ENCODE measurements at places on chromosomes 12 and 14.
A peak's percentile ranks its signal among the peaks of the same experiment; 100 is the strongest.

GRCh38 chr12:26622601-26623000 is 210.4 kb downstream of the ITPR2 start:
- no peak for DNase-seq

DNA sequence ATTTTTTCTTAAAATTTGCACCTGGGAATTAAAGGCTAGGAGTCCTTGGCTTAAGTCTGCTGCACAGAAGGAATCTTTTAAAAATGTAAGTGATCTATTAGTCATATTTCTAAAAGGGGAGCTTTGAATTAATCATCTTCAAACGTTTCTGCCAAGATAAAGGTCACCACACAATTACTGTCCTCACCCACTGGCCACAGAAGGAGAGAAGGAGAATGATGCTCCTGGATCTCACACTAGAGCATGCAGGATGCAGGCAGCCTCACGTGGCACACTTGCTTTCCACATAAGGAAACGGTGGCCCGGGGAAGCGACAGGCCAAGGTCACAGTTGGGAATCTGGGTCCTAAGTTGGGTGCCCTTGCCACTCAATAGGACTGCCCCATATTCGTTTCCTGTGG is 16.9 kb downstream of the PLEKHG7 start:
- DNase-seq = no peak

DNA sequence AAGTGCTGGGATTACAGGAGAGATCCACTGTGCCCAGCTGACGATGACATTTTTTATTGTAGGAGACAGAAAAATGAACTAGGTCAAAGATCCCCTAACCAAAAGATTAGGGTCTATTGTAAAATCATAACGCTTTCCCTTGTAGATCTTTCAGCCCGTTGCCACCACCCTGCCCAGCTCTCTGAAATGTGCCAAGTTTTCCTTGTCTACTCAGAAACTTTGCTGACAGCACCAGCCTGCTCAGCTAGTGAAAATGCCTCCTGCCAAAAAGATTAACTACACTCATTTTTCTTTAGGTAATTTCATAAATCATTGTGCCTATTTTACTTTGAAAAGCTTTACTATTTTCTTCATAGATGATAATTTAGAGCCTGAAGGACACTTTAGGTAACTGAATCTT is 28.2 kb upstream of the RASSF3 start:
- DNase-seq = no peak

- no peak for DNase-seq
Observed at GRCh38 chr14:71748196-71748595, 184.0 kb upstream of the RGS6 start.

- DNase-seq = no peak
Observed at GRCh38 chr12:130199581-130200390, 37.5 kb downstream of the FZD10 start.

- no peak for DNase-seq
Observed at GRCh38 chr12:51160814-51161459, 12.0 kb downstream of the TFCP2 start.

DNA sequence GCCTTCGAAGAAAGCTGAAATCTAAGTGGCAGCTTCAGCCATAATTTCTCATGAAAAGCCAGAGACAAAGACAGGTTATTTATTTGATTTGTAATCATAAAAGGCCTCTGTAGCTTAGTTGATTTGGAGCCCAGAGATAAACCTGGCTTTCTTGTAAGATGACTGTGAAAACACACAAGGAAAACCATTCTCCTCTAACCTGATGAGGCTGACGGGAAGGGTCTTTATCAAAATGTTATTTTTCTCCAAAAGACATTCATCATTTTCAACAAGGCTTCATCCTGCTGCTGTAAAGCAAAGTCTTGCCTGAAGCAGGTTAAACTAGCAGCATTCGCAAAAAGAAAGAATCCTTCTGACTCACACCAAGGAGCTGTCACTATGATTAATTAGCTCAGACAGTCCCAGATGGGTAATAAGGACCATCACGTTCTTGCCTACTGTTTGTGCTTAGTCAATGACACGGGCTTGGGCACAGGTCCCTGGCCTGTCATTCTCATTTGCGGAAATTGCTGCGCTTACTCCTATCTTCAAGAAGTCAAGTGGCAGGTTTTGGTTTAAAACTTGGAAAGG is 286.6 kb downstream of the C12orf75 start:
- no peak for DNase-seq

- no peak for DNase-seq
Observed at GRCh38 chr12:27960821-27961220, 11.7 kb downstream of the PTHLH start.

GRCh38 chr14:53147208-53147607 is 5.9 kb downstream of the DDHD1 start:
- DNase-seq = no peak

GRCh38 chr12:113102811-113103210 is 32.8 kb downstream of the RASAL1 start:
- DNase-seq = no peak

DNA sequence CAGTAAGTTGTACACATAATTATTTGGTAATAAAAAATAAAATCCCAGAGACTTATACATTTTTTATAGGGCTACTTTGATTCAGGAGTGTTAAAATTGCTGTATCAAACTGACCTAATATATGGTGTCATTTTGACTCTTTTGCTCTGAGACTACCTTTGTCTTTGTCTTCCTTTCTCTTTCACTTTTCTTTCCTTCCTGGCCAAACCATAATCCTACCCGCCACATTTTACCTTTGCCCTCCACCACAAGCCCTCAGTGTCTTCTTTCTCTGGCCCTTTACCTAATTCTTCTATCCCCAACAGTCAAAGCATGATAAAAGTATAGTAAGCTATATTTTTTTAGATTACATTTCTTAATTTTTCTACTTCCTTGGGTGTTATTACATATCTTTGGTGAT is 62.0 kb downstream of the CAND1 start:
- no peak for DNase-seq

DNA sequence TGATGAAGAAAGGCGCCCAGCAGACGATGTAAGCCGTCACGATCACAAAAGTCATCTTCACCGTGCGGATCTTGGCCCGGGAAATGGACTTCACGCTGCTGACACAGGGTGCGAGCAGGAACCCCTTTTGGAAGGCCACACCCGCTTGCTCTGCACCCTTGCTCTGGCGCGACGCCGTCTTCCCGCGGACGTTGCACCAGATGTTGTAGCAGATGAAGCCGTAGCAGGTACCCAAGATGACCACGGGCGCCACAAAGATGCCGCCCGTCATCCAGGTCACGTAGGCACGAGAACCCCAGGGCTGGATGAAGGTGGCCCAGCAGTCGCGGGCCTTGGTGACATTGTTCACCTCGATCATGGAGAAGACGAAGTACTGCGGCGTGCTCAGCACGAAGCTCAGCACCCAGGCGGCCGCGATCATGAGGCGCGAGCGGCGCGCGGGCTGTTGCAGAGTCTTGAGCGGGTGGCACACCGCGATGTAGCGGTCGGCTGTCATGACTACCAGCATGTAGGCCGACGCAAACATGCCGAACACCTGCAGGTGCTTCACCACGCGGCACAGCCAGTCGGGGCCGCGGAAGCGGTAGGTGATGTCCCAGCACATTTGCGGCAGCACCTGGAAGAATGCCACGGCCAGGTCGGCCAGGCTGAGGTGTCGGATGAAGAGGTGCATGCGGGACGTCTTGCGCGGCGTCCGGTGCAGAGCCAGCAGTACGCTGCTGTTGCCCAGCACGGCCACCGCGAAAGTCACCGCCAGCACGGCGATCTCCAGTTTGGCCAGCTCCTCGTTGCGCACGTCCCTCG is 890 bp downstream of the AVPR1A start:
- DNase-seq = no peak

GRCh38 chr12:120988234-120988633 is 9.9 kb downstream of the HNF1A start:
- DNase-seq = no peak

- no peak for DNase-seq
Observed at GRCh38 chr12:113271466-113271852, 50.2 kb downstream of the TPCN1 start.

- no peak for DNase-seq
Observed at GRCh38 chr12:70240673-70241072, 2.6 kb upstream of the CNOT2 start.

DNA sequence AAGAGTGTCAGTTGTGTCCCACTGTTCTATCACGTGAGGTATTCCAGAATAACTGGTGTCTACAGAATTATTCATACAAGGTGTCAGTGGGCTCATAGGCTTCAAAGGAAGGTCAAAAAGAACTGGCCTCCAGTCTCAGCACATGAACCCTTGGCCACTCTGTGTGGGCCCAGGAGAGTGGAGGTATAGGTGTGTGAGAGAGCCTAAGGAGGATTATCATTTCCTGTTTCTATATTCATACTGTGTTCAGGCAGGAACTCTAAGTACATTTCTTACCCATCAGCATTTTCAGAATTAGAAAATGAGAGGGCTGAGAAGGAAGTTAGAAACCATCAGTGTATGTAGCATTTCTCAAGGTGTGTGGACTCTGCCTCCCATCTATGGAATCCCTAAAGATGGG is 87.0 kb downstream of the BTG1 start:
- DNase-seq = no peak

DNA sequence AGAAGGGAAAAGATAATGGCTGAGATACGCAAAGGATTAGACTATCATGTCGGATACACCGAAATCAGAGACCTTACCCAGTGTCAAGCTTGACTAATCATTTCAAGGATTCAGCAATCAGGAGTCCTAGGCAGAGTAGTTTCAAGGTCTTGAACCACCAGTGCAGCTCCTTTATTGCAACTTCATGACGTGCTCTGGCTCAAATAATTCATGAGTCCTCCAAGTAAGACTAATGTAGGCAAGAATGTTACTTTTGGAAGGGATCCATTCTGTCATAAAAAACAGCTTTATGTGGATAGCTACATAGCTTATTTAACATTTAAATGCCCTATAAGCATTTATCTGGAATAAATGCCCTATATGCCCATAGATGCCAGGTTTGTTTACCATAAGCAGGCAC is 123.2 kb downstream of the LMO3 start:
- DNase-seq = no peak

GRCh38 chr14:104864267-104865080 is 594 bp upstream of the CEP170B start:
- no peak for DNase-seq

- no peak for DNase-seq
Observed at GRCh38 chr14:43877351-43877960, 629.6 kb downstream of the FSCB start.

- DNase-seq = peak; percentile 30
Observed at GRCh38 chr14:77889971-77890442, 90.1 kb downstream of the ADCK1 start.

- DNase-seq = peak; percentile 57
Observed at GRCh38 chr12:47818467-47819137, 1.1 kb downstream of the HDAC7 start.

GRCh38 chr12:115108129-115109100 is 424.4 kb upstream of the TBX3 start:
- DNase-seq = no peak

DNA sequence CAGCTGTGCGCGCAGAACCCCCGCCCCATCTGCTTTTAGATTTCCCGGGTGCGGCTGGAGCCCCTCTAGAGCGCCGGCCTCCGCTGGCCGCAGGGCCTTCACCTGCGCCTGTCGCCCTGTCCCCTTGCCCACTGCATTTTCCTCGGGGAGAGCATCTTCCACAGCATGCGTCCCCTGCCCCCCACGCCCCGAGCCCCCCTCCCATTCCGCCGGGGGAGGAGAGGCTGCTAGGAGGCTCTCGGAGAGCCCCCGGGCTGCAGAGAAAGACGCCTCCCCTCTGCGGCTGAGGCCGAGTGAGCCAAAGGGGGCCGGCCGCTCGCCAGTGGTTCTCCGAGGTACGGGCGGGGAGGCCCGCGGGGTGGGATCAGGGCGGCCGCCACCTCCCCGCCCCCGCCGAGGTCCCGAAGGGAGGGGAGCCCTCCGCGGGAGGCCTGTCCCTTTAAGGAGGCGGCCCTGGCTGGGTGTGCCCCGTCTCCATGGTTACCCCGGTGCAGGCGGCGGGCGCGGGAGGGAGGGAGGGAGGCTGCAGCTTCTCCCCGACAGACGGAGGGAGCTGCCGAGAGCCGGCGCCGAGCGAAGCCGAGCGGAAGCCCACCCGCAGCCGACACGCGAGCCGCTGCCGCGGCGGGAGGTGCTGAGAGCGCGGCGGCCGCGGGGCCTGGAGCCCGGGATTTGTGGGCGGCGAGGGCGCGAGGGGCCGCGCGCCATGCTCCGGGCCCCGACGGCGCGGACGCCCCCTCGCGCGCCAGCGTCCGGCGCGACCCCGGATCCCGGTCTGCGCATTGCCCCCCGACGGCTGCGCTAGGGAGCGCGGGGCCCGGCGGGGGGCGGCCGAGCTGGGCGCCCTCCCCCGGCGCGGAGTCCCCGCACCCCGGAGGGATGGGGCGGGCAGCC is at the start of gene KCNH3:
Gene KCNH3, plus strand, starts transcription at position 521 of the 894 bp plus-strand sequence. CDS start 387 bp downstream, outside the sequence.
- DNase-seq = peak; percentile 93

GRCh38 chr12:69331519-69331908 is 16.7 kb upstream of the LYZ start:
- DNase-seq = no peak

DNA sequence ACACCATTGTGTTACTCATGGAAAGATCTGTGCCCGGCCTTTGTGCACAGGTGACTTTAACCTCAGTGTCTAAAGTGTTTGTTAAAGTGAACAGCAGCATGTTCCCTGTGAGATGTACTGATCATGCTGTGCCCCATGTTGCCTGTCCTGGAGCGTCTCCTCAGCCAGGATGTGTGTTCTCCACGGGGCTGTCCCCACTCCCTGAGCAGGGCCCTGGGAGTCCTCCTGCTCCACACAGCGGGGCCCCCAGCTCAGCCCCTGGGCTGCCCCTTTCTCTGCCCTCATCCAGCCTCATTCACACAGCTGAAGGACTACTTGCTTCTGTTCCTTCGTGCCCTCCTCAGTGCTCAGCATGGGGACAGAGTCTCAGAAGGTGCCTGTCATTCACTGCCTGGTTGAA is 131.5 kb downstream of the SLC38A6 start:
- DNase-seq = no peak

Measured in AG08396 (cell line).